NCI-H1930 (cell line): ENCODE measurements at places on chromosomes 13 and 19.

DNA sequence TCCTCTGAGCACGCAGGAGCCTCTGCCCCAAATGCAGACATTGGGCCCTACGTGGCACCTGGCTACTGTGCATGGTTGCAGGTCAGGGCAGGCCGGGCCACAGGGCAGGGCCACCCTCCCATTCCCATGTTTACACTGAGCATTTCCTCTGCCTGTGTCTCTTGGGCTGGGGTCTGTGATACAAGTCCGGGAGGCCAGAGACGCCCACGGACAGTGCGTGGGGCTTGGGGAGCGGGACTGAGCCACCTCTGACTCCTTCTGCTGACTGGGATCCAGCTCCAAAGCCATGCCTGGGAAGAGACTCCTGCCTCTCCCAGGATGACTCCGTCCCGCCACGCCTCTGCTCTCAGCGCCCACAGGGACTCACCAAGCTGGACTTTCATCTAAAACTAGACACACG is 18.8 kb downstream of the GAS6 start:
- no peak for DNase-seq

DNA sequence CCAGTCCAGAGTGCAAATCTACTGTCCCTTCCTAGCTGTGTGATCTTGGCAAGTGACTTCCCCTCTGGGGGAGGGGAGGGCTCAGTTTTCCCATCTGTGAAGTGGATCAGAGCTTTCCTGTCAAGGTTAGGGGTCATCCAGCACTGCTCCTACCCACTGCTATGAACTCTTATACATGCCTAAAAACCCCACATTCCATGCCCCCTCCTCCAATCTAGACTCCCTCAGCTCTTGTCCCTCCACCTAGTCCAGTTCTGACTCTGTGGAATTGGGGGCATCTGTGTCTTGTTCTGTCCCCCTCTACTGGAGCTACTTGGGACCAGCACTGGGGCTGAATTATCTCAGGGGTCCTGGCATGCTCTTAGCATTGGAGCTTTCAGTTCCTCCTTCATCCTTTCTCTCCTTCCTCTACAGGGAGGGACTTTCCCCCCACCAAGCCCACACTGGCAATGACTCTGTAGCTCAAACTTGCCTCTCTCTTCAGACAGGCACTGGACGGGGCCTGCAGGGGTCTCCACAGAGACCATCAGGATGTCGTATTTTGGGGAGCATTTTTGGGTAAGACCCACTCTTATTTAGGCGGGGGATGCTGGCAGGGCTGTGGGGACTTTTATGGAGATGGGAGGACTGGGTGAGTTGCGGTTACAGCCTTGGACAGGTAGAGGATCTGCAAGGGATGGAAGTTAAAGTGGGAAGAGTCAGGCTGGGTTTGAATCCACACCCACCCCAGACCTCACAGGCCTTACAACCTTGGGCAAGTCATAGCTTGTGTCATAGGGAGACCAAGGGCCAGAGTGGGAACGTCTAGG is 3.6 kb downstream of the FCHO1 start:
- DNase-seq = no peak

GRCh38 chr13:41859565-41859964 is 101.3 kb downstream of the VWA8 start:
- no peak for DNase-seq

- no peak for DNase-seq
Measured at GRCh38 chr19:41133260-41133659, 19.0 kb downstream of the CYP2F1 start.

DNA sequence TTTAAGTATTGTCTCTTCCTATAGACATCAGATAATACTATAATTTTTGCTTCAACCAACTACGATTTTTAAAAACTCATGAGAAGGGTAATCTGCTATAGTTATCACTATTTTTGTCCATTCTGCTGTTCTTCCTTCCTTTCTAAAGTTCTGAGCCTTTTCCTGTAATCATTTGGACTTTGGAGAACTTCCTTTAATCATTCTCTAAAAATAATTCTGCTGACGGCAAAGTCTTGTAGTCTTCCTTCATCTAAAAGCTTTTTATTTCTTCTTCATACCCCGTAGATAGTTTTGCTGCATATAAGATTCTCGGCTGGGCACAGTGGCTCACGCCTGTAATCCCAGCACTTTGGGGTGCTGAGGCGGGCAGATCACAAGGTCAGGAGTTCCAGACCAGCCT is 5.1 kb upstream of the FCGBP start:
- DNase-seq = no peak

DNA sequence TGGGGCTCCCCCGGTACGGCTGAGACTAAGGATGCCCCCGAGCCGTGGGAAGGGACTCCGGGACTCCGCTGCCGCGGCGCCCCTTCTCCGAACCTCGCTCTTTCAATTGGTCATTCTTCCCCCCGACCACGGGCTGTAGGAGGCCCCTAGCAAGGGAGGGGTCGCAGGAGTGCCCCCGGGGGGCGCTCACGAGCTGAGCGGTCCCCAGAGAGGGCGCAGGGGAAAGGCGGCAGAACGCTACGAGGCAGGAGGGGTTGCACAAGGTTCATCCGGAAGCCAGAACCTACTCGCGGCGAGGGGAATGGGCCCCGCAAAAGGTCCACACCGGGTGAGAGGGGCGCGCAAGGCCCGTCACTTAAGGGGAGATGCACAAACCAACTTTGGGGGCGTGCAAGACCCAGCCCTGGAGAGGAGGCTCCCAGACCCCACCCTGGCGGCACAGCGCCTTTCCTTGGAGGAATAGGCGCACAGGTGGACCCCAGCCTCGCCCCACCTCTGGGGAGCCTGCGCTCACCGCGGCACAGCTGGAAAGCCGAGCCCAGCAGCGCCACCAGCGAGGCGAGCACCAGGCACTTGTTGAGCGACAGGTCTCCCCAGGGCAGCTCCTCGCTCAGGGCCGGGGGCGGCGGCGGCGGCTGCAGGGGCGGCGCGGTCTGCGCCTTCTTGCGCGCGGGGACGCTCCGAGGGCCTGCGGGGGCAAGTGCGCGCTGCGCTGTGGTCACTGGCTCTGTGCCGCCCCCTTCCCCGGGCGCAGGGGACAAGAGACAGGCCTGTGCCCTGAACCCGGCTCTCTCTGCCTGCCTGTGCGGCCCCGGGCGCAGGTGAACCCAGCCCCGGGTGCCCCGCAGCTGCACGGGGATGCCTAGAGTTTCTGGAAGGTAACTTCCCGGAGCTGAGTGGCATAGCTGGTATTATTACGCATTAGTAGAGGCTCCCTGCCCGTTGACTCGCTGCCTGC is 2.8 kb downstream of the JSRP1 start:
- DNase-seq = no peak
